ENCODE measurements at places on chromosomes 6 and 20. TPM values are rescaled to one million over a fixed set of nuclear protein-coding genes. Genes with fewer than 3 reads are reported as not detected.

PAK5 gene
- total RNA-seq: not detected

PSORS1C1 gene
- 0.89 TPM for total RNA-seq

FOXQ1 gene
- total RNA-seq: not detected

TBXT gene
- not detected for total RNA-seq

AIG1 gene
- total RNA-seq: 44.4 TPM

ADAT2 gene
- 6.2 TPM for total RNA-seq

VPS16 gene
- 57.6 TPM for total RNA-seq

PRIM2 gene
- 29.3 TPM for total RNA-seq

NINL gene
- total RNA-seq: 9.5 TPM

SLC16A10 gene
- 0.30 TPM for total RNA-seq

CLDN20 gene
- not detected for total RNA-seq

ANKRD60 gene
- total RNA-seq: not detected

IMPG1 gene
- not detected for total RNA-seq

MRAP2 gene
- 0.59 TPM for total RNA-seq

MDC1 gene
- 13.2 TPM for total RNA-seq

GCNT2 gene
- total RNA-seq: not detected

VWA7 gene
- total RNA-seq: 0.09 TPM

OPRM1 gene
- not detected for total RNA-seq

BACH2 gene
- 1.5 TPM for total RNA-seq

IL20RA gene
- total RNA-seq: not detected
